ENCODE measurements at places on chromosomes 13 and 19.

- no peak for DNase-seq
Observed at GRCh38 chr19:35240327-35240726, 8.5 kb upstream of the LSR start.

DNA sequence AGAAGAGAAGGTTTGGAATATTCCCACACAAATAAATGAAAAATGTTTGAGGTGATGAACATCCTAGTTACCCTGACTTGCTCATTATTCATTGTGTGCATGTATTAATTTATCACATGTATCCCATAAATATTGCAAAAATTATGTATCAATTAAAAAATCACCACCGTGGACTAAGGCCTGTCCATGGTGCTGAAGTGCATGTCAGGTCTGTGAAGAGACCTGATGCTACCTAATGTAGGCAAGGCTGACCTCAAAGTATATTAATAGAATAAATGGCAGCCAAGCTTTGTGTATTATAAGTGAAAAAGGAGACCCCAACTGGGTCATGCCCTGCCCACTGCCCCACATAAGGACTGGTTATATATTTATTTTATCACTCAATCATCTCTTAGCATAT lies 34.4 kb upstream of the ZNF835 start:
- DNase-seq = no peak

GRCh38 chr13:88979465-88980175 lies 1308.4 kb downstream of the SLITRK5 start:
- DNase-seq = no peak

GRCh38 chr13:72221276-72221962 lies 354.4 kb upstream of the DACH1 start:
- DNase-seq = peak; percentile 27

GRCh38 chr13:77267362-77267761 lies 59.5 kb downstream of the MYCBP2 start:
- DNase-seq = no peak

DNA sequence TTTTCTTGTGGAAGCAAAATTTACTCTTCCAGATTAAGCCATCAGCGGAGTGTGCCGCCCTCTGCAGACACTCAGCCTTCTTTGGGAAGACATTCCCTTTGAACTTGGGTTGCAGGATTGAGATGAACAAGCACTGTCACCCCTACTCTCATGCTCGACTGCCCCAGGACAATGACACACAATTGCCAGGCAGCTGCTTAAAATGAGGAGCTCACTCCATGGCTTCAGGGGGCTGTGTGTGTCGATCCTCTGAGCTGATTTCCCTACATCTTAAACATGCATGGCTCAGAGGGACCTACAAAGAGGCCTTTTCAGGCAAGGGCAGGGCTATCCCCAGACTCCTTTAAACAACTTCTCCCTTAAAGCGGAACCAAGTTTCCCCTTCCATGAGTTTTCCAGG lies 107.5 kb upstream of the MBNL2 start:
- DNase-seq = no peak

DNA sequence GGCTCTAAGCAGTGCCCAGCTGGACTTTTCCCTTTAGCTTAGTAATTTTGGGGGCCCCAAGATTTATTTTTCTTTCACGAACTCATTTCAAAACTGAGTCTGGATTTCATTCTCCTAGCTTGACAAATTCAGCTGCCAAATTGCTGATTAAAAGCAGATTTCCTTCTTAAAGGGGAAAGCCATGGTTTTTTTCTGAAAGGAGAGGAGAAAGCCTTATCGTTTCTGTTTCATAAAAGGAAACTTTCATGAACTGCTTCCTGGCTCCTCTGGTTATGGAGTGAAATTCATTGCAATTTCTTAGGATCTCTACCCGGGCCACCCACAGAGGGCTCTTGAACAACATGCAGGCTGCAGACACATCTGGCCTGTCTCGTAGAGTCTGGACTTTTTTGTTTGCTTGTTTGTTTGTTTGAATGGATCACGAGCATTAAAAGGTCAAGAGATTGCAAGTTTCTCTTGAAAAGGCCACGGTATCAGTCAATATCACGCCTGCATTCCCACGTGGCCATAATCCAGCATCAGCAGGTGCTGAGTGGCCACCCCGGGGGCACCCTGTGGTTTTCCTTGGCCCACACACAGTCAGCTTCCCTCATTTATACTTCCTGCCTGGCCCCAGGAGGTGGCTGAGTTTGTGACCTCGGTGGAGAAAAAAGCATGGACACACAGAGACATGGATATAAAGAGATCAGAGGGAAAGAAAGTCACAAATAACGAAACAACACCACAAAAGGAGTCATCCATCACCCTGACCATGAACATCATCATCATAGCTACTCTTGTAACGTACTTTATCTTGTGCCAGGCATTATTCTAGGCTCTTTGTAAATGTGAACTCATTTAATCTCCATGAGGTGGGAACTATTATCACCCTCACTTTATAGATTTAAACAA lies 10.5 kb upstream of the KLK4 start:
- peak; percentile 25 for DNase-seq

DNA sequence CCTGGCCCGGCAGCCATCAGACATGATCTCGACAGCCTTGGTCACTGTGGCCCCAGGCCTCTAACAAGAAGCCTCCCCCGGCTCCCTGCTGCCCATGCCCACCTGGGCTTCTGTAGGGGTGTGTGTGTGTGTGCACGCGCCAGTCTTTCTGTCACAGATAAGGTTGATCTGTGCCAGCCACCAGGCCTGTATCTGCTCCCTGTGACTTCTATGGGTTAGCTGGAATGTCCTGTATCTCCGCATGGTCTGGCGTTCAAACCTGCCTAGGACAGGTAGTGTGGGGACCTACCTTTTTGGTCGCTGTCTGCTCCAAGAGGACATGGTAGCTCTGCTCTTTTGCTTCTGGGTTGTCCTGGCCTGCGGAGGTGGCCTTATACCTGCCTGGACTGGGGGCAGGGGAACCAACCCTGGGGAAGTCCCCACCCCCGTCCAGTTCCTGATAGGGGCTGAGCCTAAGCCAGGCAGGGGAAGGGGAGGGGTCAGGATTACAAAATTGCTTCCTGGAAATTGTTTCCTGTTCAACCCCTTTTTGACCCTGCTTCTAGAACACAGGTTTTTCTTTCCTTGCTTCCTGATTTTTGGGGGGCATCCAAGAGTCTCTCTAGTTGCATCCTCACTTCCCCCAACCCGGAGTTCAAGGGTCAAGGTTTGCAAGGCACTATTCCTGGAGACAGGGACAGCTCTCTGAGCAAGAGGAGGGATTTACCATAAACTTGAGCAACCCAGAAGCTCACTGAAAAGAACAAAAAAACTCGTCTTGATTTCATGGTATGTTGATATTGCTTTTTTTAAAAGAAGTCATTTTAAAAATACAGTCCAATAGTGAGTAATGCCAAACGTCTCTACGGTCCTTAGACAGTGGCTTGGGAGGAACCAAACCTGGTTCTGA lies at the start of gene LRG1:
Gene LRG1 (minus strand): TSS at position 344 of the 889 bp plus-strand sequence. CDS start 23 bp downstream, at position 321.
- DNase-seq = no peak

DNA sequence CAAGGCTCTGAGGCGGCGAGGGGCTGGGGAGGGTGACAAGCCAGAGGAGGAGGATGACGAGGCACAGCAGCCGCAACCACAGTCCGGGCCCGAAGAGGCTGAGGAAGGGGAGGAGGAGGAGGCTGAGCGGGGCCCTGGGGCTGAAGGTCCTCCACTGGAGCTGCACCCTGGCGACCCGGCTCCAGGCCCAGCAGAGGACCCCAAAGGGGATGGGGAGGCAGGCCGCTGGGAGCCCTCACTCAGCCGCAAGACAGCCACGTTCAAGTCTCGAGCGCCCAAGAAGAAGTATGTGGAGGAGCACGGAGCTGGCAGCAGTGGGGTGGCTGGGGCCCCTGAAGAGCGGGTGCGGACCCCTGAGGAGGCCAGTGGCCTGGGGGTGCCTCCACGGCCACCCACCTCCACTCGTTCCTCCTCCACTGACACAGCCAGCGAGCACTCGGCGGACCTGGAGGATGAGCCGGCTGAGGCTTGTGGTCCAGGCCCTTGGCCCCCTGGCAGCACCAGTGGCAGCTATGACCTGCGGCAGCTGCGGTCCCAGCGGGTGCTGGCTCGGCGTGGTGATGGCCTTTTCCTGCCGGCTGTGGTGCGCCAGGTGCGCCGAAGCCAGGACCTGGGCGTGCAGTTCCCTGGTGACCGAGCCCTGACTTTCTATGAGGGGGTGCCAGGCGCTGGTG lies 2.9 kb downstream of the CIC start:
- no peak for DNase-seq

GRCh38 chr13:87536899-87537298 lies 134.3 kb upstream of the SLITRK5 start:
- DNase-seq = no peak

DNA sequence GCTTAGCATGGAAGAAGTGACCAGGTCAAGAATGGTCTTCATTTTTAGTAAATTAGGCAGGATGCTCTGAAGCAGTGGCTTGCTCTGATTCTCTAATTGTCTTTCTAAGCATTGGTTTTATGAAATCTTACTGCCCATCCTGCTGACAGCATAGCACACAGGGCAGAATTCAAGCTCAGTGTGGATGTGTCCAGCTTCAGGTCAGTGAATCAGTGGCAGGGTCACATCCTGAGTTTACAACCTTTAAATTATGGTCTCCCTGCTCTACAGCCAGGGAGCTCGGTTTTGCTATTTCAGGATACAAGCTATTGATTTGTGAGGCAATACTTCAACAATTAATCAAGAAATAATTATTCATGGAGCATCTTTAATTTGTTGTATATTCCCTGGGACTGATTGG lies 202.3 kb upstream of the RXFP2 start:
- DNase-seq = peak; percentile 42

DNA sequence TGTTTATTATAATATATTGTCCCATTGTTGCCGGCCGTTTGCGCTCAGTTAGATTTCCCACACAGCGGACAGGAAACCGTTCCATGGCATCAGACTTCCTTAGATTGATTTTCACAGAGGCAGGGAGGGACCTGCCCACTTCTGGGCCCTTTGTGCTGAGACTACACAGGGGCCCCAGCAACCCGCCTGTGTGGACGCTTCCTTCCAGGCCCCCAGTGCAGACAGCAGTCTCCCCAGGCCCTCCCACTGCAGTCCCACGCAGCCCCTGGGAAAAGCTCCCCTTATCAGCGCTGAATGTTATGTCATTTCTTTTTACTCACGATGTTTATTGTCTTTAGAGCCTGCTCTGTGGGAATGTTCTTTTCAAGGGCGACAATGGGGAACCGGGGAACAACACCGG lies 351.7 kb upstream of the ARGLU1 start:
- peak; percentile 71 for DNase-seq

- no peak for DNase-seq
Observed at GRCh38 chr13:48431987-48432615, 19.2 kb upstream of the LPAR6 start.

DNA sequence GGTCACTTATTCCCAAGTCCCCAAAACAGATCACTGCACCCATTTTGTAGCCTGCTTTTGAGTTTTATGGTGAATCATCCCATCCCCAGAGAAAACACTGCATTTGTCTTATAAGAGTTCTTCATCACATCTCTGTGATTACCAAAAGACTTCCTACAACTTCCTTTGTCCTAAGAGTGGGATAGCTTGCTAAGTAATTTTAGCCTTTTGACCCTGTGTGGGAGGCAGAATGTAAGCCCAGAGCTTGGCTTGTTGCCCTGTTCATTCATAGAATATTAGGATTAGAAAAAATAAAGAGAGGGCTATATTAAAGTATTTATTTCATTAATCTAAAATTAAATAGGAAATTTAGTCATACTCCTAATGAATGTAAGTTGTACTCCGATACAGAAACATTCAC lies 213.3 kb downstream of the MZT1 start:
- peak; percentile 64 for DNase-seq

DNA sequence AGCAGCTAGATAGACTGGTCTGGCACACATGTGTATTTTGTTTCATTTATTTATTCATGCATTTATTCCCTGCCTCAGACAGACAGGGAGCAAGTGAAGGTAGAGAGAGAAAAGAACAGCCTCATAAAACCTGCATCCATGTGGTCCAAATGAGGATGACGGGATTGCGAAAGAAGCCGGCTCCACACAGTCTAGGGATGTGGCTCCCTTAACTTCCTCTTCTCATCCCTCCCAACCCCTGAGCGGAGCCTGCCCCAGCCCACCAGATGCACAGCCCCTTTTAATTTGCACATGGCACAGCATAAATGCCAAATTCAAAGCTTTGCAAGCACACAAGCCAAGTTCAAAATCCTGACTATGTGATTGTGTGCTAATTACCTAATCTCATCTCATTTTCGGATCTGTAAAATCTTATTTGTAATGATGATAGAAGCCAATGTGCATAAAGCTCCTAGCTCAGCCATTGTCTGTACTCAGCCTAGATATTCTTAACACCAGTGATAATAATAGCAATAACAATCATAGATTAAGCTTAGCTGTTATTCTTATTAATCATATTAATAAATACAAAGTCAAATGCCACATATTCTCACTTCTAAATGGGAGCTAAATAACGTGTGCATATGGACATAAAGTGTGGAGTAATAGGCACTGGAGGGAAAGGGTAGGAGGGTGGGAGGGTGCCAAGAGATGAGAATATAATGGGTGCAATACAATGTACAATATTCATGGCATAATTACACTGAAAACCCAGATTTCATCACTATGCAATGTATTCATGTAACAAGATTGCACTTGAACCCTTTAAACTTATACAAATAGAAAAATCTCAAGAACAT lies 156.3 kb downstream of the DCT start:
- DNase-seq = no peak

DNA sequence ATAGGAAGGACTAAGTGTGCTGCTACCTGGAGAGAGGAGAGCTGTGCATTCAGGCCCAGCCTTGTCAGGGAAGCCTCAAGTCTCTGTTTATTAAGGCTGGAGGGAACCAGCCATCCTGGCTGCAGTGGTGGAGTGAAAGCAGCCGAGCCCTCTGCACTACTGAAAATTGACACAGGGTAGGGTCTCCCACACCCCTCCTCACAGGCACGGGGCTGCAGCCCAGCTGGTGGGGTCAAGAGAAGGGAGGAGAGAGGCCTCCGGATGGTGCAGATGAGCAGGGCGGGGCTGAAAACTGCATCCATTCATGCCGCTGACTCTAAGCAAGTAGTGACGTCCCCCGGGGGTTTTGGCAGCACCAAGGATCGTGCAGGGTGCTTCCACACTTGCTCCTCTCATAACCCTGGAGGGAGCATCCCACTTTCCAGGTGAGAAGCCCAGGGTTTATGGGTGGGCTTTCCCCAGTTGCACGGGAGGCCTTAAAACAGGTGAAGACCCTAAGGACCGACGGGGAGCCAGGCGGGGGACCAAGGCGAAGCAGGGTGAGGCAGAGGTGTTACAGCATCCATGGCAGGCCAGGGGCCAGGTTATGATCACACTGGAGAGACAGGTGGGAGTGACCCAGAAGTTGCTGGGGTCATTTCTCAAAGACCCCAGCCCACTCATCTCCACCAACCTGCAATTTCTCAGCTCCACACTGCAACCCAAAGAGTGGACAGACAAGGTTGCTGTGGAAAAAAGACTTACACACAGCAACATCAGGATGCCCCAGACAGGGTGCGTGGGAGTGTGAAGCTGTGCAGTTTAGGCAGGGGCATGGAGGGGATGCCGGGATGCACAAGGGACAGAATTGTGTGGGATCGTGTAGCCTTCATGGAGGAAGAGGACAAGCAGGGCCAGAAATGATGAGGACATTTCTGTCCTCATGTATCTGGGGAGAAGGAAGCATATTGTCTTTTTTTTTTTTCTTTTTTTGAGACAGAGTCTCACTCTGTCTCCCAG lies 36.8 kb downstream of the VSTM2B start:
- no peak for DNase-seq
